ENCODE measurements at places on chromosomes 12 and 14.
A peak's percentile ranks its signal among the peaks of the same experiment; 100 is the strongest.

GRCh38 chr14:29927376-29928116 is at the start of gene PRKD1:
Gene PRKD1 (minus strand): TSS chr14:29927847.
- peak; percentile 62 for DNase-seq

GRCh38 chr12:110270125-110270962 is 10.7 kb upstream of the ATP2A2 start:
- no peak for DNase-seq

DNA sequence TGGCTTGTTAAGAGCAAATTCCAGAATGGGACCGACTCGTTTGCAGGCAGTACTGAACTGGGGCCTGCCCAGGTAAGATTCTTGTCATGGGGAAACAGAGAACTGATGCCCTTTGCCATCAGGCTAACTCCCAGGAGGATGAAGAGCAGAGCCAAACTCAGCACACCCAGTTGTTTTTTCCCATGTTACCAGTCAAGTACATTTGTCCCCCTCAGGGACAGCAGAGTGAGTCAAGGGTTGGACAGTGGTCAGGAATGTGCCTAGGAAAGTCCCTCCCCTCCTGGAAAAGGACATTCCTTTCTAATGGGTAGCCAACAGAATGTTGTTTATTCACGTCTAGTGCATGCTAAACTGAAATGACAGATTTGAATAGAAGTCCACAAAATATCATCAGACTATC is 1.6 kb downstream of the ART4 start:
- no peak for DNase-seq

- DNase-seq: peak; percentile 52
These were observed 59.2 kb downstream of the RASSF8 start for GRCh38 chr12:26017484-26018211.

DNA sequence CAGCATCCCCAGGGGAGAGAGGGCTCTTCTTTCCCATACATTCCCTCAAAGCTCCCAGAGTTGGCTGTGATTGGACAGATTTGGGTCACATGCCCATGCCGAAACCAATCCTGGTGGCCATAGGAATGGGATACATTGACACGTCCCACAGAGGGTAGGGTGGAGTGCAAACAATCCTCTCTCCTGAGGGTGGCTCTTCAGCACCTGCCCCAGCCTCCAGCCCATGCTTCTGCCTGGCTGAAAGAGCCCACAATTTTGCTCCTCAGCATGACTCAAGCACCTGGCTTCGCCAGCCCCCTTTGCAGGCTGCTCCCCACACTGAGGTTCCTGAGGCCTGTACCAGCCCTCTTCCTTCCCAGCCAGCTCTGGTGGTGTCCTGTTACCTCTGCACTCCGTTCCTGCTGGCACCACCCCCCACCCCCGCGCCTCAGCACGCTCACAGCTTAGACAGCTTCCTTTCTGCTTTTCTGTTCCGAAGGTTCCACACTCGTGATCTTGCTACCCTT is 71.7 kb downstream of the CCDC92 start:
- DNase-seq: peak; percentile 33

GRCh38 chr12:46361667-46362034 is 10.9 kb downstream of the SLC38A2 start:
- DNase-seq: no peak

Measured in endothelial cell (in vitro differentiated cells).